Ascending aorta (tissue), 2 donors: ENCODE measurements at places on chromosomes 3 and 15.

DNA sequence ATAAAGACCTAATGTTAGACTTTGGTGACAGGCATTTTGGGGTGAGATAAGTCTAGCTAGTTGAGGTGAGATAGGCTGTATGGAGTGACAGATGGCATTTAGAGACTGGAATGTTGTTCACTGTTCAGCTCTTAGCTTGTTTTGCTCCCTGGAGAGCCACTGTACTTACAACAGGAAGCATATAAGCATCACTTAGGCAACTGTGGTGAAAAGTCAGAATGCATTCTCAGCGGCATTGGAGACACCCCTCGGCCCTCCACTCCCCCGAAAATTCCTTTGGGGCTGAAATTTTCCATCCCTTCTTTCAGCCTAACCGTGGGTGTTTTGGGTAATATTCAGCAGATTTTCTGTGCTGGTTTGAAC, 73.4 kb downstream of the SLCO3A1 start:
- no peak for DNase-seq

DNA sequence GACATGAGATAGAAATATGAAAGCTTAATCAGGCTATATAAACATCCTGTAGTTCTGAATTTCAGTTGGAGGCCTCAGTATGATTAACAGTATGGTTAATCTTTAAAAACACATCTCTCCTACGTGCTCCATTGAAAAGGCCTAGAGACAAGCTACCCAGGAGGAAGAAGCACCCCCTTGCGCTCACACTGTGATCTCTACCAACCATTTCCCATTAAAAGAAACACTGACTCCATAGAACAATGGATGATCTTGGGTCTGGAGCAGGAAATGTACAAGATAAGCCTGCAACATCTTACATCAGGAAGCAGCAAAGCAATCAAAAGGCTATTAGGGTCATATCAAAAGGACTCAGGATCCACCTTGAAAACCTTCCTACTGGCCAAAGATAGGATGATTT, 3.4 kb upstream of the EOGT start:
- no peak for DNase-seq

DNA sequence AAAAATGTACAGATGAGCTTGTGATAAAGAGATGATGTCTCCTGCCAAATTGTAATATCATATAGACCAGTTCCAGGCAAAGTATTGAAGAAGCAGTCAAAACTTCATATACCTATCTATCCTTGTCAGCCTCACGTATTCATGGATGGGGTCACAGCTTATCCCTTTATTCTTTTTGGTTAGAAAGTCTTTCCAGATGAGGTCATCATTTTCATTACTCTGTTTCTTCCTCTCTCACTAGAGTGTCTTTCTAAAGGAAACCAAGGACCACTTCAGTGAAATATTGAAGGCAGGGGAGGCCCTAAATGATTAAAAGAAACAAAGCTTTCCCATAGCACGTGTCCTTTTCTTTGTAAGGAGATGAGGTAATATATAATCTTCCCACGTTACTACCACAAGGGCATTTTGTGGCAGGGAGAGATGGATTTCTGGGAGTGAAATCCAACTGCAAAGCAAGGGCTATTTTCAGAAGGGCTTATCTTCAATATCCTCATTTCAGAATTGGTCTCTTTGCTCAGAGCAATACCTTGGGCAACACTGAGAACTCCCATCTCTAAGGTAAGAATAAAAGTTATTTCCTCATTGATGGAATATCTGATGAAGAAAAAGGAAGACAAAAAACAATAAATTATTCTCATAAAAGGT, 260.2 kb downstream of the TIGIT start:
- no peak for DNase-seq

DNA sequence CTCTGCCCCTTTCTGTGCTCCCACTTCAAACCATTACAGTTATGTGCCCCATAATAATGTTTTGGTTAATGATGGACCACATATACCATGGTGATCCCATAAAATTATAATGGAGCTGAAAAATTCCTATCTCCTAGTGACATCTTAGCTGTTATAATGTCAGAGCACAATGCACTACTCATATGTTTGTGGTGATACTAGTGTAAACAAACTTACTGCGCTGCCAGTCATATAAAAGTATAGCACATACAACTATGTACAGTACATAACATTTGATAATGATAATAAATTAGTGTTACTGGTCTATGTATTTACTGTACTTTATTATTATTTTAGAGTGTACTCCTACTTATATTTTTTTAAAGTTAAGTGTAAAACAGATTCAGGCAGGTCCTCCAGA, 45.6 kb upstream of the TCAIM start:
- no peak for DNase-seq

DNA sequence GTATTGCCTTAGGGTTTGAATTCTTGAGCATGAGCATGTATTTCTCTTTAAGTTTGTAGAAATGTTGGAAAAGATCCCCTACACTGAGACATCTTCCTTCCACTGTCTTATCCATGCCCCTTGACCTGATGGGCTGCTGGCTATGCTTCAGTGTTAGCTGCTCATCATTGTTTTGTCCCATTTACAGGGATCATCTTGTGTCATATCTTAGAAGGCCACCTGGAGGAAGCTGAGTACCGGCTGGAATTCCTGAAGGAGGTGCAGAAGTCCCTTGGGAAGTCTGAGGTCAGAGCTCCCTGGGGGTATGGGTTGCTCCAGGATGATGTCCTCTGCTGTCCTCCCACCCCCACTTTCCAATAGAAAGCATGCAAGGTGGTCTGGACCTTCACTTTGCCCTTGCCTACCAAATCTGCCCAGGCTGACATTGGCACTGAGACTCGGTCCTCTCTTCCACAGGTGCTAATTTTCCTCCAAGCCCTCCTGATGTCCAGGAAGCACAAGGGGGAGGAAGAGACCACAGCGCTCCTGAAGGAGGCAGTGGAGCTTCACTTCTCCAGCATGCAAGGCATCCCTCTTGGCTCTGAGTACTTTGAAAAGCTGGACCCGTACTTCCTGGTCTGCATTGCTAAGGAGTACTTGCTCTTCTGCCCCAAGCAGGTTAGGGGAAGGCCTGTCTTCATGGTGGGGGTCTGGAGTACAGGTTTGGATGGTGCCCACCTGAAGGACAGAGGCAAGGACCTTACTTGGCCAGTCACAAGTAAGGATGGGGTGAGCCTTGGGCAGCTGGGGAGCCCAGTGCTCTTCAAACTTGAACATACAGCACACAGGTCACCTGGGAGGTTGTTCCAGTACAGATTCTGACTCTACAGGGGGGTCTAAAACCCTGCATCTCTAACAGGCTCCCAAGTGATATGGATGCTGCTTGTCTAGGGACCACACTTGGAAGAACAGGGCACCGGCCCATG, 17.7 kb downstream of the TTC21A start:
- no peak for DNase-seq

GRCh38 chr3:59081071-59081470, 31.2 kb upstream of the CFAP20DC start:
- no peak for DNase-seq

DNA sequence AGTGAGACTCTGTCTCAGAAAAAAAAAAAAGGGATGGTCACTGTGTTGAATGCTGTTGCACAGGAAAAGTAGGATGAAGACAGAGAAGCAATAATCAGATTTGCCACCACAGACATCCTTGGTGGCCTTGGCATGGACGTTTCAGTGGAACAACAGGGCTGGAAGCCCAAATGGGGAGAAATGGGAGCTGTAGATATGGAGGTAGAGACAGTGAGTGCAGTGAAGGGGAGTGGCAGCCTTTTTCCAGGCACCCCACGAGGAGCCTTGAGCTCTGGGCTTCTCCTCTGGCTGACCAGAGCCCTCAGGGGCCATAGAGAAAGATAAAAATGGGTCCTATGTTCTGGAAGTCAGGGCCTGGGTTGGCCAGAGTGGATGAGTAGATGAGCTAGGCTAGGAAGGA, 12.3 kb upstream of the DOCK3 start:
- no peak for DNase-seq

- no peak for DNase-seq
Measured at GRCh38 chr3:179872842-179873241, 163.9 kb downstream of the PEX5L start.

- DNase-seq: no peak
Measured at GRCh38 chr3:164478323-164478722, 600.0 kb downstream of the SI start.

- no peak for DNase-seq
Measured at GRCh38 chr3:195897853-195898415, 10.4 kb downstream of the TNK2 start.

DNA sequence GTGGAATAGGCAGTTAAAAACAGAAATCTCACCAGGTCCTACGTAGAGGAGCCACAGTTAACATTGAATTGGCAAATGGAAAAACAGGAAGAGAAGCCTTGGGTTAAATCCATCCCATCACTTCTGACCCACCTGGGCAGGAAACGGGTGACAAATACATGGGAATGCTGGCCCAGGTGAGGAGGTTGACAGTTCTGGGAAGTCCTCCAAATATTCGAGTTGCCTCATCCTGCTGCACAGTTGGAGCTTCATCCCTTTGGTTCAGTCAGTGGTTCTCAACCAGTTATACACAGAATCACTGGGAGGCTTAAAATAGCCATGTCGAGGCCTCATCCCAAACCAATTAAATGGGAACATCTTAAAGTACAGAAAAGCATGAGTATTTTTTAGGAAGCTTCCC, 5.3 kb downstream of the MYZAP start:
- no peak for DNase-seq

DNA sequence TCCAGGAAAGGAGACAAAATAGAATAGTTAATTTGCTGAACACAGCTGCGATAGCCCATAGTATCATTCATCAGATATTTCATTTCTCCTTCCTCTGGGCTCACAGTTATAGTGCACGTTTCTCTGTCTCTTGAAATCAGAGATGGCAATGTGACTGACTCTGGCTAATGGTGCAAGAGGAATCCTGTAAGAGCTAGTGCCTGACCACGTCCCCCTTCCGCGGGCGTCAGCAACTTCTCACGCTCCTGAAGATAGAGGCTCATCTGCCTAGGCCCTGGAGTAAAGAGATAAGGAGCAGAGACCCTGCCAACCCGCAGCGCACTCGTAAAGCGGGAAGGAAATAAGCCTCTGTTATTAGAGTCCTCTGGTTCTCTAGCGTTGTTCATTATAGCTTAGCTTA, 391.8 kb downstream of the VPS13C start:
- no peak for DNase-seq

GRCh38 chr3:46854555-46854991, 8.7 kb downstream of the MYL3 start:
- DNase-seq: peak; percentile 46

DNA sequence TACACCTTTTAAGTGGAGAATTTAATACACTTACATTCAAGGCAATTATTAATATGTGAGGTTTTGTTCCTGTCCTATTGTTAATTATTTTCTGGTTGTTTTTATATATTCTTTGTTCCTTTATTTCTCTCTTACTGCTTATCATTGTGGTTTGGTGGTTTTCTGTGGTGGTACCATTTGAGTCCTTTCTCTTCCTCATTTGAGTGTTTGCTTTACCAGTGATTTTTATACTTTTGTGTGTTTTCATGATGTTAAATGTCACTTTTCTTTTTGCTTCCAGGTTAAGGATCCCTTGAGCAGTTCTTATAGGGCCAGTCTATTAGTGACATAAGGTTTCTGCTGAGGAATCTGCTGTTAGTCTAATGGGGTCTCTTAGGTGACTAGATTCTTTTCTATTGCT, 116.5 kb downstream of the LRRK1 start:
- DNase-seq: no peak

GRCh38 chr3:143991713-143992112, 20.1 kb downstream of the DIPK2A start:
- DNase-seq: no peak

DNA sequence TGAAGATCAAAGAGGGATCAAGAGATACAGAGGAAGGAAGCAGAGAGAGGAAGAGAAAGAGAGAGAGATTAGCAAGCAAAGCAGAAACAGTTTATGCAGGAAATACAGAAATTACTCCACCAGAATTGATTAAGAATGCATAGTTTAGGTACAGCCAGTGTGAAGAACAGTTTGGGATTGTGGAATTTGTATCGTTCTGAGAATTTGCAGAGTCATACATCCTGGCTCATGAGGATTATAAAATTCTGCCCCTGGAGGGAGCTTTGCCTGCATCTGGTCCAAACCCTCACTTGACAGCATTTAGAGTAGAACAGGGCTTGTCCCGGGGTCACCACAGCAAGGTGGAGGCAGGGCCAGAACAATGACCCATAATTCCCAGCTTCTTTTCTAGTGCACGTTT, 44.1 kb downstream of the MASP1 start:
- DNase-seq: no peak

DNA sequence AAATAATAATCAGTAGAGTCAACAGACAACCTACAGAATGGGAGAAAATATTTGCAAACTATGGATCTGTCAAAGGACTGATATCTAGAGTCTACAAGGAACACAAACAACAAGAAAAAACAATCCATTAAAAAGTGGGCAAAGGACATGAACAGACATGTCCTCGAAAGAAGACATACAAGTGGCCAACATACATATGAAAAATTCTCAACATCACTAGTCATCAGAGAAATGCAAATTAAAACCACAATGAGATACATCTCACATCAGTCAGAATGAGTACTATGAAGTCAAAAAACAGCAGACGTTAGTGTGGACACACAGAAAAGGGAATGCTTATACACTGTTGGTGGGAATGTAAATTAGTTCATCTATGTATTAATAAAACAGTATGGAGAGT, 33.7 kb downstream of the SLC2A2 start:
- no peak for DNase-seq

DNA sequence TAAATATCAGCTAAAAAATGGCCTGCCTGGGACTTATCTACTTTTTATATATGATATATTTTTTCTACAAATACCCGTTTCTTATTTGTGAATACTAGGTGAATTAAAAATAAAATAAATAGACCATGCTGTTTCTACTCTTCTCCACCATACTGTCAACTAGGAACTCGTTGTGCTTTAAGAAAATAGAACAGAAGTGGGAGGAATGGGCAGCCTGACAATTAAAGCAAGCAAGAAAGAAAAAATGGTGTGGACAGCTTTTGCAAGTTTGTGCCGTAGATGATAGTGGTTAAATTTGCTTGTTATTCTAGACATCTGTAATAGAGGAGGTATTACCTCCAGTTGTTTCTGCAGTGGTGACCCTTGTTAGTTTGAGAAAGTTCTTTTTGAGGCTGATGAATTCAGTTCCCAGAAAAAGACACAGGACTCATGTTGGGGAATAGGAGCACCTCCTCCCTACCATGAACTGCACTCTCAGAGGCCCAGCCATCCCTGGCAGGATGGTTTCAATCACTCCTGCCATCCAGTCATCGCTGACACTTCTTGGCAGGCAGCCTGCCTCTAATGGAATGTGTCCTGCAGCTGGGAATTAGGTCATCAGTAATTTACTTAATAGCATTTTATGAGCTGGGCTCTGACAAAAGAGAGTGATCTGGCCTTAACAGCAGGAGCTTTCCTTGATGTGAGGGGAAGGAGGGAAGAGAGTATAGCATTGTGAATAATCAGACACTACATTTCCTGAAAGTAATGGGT, 105.0 kb upstream of the GAP43 start:
- DNase-seq: peak; percentile 13
